Fibroblast of skin of abdomen (primary cell): ENCODE measurements at places on chromosomes 3 and 15.

DNA sequence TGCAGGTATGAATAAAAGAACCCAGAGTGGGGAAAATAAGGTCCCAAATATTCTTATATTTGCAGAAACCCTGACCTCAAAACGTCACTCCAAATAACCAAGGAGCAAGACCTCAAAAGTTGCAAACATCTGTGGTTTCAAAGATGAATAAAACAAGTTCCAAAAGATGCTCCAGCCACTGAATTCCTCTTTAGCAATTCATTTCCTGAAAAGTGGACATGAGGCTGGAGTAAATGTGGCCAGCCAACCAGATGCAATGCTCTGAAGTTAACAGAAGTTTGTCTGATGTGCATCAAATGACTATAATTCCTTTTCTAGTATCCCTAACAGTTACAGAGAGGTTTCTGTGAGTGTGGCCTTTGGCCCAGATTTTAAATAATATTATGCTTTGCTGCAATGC lies 71.2 kb upstream of the WNT5A start:
- peak; percentile 67 for DNase-seq

- DNase-seq, result no peak
Measured at GRCh38 chr3:170905862-170906261, 2.6 kb downstream of the EIF5A2 start.

DNA sequence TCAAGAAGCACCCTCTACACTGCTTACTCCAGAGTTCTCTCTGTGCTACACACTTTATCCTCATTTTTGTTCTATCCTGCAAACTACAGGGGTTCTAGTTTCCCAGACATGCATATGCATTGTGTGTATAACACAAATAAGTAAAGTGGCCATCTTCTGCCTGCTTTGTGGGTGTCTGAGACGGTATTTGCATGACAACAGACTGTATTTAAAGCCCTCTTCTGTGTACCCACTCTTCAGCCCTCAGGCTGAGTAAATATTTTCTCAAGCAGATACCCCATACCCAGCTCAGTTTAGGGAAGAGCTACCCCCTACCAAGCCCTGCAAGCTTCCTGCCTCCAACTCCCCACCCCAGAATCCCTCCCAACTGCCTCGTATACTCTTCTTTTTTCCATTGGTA lies 31.7 kb downstream of the SYNPR start:
- DNase-seq, result no peak

GRCh38 chr3:39407259-39407629 lies 724 bp downstream of the RPSA start:
- no peak for DNase-seq

- no peak for DNase-seq
Measured at GRCh38 chr3:87694678-87695077, 364.1 kb downstream of the CGGBP1 start.

GRCh38 chr3:107028086-107028485 lies 349.2 kb upstream of the CCDC54 start:
- no peak for DNase-seq
